ENCODE measurements at places on chromosomes 7 and 10.

DNA sequence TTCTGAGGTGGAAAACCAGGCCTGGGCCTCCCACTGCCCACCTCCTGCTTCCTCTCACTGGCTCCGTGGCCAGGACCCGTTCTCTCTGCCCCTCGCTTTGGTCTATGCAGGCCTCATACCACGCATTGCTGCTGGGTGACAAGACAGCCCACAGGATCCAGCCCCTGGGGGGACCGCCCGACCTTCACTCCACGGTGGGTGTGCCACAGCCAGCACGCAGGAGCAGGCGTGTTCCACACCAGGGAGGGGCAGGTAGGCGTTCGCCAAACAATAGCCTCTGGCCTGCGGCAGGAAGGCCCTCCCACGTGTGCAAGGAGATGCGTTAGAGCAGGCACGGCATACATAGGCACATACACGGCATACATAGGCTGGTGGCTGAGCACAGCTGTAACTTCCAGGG, 233.4 kb downstream of the WDR37 start:
- no peak for DNase-seq

DNA sequence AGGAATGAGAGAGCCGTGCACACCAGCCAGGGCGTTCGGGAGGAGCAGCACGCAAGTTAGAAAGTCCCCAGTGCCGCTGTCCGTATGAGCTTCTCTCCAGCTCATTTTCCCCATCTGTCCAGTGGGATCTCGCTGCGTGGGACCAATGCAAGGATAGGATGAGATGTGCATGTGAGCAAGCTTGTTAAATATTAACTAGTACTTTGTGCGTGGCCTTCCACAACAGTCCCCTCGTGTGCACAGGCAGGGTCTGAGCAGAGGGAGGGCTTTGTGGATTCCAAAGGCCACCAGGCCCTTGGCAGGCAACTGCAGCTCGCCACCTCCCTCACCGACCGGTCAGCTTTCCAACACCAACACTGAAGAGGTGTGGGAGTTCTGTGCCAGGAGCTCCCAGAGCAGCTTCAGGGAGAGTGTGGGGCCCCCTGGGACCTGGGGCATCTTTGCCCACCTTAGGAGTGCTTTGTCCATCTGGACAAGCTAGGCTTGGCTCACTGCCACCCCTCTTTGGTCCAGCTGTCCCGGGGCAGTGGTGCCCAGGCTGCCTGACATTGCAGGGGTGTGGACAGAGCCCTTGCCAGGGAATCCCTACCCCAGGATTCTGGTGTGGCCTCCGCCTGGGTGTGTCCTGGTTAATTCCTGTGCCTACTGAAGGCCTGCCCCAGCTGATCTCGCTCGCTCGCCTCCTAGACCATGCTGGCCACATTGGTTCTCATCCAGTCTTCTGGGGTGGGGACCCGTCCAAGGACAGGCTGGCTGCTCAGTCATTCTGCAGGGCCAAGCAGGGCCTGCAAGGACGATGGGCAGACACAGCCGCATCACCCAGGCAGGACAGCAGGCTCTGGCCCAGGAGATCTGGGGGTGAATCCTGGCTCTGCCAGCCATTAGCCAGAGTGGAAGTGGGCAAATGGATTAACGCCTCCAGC, 5.3 kb downstream of the FAM20C start:
- DNase-seq, result peak; percentile 43

GRCh38 chr10:33120700-33121099, 162.7 kb upstream of the ITGB1 start:
- no peak for DNase-seq

DNA sequence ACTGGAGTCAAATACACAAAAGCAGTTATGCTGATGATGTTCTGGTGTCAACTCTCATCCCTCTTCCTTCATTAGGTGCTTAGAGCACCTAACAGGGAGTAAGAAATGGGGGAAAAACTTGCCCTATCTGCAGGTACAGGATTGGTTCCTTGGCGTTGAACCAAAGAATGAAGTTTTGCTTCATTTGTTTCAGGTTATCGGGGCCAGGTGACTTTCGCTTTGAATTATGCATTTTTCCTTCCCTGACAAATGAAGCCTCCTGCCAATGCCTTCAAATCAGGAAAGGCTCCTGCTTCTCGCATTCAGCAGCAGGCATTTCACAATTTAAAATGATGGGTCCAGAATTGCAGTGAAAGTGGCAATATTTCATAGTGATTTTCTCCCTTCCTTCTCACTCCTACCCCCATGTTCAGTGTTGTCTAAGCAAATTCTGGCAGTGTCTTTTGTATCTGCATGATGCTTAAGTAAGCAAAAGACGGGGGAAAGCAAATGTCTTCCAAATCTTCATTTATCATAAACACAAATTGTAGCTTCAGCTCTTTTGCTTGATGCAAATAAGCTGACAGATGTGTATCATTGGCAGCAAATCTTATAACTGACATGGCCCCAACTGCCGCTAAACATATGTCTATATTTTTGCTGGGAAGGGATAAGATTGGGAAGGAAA, 29.4 kb downstream of the DNAJB9 start:
- DNase-seq, result no peak

DNA sequence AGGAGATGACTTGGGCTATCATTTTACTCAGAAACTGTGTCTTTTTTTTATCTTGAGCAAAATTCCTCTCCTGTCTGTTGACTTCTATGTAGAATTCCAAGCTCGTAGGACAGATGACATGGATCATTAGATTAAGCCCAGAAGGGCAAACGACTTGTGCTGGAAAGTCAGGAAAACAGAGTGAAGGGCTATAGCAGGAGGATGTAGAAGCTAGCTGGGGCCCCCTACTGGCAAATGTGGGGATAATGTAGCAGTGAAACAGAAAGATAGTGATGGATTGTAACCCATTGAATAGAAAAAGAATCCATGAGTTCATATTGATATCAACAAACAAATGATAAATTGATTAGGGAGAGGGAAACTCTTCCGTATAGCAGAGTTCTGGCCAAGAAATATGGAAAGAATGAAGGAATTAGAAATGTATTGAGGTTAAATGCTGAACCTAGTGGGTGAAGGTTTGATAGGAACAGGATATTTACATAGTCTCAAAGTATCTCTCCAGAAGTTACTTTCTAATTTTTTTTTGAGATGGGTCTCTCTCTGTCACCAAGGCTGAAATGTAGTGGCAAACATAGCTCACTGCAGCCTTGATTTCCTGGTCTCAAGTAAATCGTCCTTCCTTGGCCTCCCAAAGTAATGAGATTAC, 103.6 kb downstream of the LYZL1 start:
- peak; percentile 27 for DNase-seq

- DNase-seq, result no peak
Measured at GRCh38 chr7:142457146-142457703, 199.4 kb upstream of the PRSS58 start.

GRCh38 chr10:75400771-75401568, 594 bp downstream of the ZNF503 start:
- DNase-seq, result peak; percentile 82

DNA sequence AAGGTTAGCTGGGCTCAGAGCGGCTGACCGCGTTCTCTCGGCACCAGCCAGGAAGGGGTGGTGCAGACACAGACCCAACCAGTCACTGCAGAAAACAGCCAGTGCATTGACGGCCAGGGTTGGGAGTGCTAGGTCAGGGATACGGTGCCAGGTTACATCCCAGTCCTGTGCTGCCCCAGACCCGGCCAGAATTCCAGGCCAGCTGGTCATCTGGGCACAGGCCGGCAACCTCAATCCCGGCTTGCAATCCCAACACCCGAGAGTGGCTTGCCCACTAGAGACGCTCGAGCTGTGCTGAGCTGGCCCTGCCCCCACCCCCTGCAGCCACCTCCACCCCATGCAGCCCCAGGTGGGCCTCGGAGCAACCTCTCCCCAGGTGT, 3.8 kb downstream of the PRAP1 start:
- DNase-seq, result no peak

DNA sequence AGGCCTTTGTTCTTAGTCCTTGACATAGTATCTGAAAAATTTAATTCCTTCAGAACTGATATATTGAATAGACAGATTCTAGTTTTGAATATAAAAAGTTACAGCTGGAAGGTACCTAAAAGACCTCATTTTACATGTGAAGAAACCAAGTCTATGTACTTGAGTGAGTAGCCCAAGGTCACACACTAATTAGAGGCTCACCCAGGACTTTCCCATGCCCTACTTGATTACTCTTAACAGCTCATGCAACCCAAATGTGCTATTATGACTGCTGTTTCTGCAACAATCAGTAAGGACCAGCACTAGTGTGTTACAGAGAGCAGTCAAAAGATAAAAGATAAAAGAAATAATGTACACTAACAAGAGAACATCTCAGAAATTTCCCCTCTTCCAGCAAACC, 40.7 kb upstream of the BET1 start:
- DNase-seq, result no peak

- DNase-seq, result no peak
Measured at GRCh38 chr10:117718986-117719920, 176.7 kb downstream of the EMX2 start.

DNA sequence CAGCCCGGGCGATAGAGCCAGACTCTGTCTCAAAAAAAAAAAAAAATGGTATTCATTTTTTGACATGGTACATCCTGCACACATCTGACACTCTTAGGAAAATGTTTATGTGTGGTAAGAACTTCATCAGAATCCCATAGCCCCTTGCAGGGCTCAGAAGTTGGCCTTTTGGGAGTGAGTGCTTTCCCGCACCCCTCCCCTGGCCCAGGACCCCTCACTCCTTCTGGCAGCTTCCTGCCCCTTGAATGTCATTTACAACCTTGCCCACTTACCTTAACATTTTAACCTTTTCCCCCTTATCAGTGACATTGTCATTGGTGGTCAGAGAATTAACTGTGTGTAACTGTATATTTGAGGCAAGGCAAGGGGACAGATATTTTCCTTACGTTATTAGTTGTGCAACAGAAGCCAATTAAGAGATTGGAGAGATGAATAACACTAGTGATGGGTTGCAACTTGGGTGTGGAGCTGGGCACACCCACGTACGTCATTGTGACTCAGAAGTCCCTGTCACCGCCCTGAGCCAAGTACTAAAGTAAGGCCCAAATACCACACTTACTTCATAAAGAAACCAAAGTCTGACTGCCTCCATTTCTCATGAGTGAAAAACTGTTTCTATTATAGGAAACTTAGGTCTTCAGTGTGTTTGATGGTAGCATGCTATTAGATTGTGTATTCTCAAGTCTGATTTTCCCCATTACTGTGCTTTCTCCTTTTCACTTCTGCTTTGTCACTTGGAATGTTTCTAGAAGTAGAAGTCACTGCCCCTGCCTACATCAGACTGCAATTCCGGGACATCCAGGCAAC, 31.6 kb downstream of the OGDH start:
- DNase-seq, result peak; percentile 90

GRCh38 chr7:23001610-23002009, 12.3 kb downstream of the HYCC1 start:
- no peak for DNase-seq

- no peak for DNase-seq
Measured at GRCh38 chr7:123645516-123645915, 10.2 kb upstream of the LMOD2 start.

DNA sequence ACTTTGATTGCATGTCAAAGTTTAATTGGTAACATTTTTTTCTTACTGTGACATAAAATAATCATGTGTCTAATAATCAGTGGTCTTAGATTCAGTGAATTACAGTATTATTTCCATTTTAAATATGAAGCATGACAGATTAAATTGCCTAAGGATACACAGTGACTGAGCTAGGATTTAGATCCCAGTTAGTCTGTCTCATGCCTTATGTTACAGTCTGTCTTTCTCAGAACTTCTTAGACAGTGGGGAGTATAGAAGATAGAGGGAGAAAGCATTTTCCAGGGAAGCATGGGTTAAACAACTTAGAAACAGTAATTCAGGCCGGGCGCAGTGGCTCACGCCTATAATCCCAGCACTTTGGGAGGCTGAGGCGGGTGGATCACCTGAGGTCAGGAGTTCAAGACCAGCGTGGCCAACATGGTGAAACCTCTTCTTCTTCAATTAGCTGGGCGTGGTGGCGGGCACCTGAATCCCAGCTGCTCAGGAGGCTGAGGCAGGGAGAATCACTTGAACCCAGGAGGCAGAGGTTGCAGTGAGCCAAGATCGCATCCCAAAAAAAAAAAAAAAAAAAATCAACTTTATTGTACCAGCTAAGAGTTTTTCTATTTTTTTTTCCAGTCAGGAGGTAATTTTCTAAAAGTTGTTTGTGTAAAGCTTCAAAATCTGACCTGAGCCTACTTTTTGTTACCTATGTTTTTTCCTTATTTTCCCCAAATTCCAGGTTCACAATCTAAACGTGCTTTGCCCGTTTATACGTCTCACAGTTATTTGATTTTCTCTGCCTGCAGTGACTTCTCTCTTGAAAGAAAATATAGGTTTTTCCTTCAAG, 3.3 kb downstream of the CASD1 start:
- no peak for DNase-seq

GRCh38 chr10:3442451-3442990, 269.9 kb upstream of the PITRM1 start:
- DNase-seq, result no peak

GRCh38 chr10:7945034-7945433, 109.5 kb upstream of the GATA3 start:
- no peak for DNase-seq

GRCh38 chr10:95500097-95500496, 61.1 kb downstream of the SORBS1 start:
- DNase-seq, result no peak

DNA sequence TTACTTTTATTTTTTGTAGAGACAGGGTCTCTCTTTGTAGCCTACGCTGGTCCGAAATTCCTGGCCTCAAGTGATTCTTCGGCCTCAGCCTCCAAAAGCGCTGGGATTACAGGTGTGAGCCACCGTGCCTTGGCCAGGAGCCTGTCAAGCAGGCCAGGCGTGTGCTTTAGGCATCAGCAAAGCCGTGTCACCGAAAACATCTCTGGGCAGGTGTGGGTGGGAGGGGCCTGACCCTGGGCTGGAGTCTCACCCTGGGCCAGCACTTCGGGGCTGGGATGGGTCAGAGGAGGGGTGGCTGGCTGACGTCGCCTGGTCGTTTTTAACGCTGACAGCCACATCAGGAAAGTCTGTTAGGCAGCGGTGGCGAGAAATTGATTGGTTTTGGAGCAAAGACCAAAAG, 80.9 kb downstream of the UNCX start:
- no peak for DNase-seq

DNA sequence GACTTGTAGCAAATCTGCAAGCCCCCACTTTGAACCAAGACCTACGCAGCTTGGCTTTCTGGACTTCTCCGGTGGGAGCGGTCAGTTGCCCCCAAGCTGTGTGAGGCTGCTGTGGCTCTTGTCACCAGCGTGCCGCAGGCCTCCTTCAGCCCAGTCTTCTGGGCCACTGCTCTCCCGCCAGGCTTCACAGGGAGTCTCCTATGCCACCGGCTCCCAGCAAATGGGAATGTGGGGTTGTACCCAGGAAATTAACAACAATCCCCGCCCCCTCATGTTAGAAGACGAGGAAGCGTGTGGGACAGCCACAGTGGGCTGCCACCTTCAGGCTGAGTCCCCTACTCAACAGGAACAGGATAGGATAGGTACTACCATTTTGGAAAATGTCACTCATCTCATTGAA, 4.2 kb downstream of the WDR86 start:
- no peak for DNase-seq

- DNase-seq, result no peak
Measured at GRCh38 chr7:138512092-138512858, 52.2 kb downstream of the TRIM24 start.

DNA sequence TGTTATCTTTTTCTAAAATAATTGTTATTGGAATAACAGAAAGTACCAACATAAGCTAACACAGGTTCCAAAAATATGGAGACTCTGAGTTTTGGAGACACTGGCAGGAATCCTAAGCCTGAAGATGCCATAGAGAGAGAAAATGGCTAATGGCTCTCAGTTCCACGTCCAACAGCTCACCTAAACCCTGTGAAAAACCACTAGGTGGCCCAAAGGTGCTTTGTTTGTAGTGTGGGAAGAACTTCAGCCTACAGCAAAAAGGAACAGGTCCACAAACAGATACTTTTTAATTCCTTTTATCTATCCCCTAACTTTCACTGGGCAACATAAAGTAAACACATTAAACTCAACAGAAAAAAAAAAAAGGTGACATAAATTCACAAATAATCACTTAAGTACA, 272.3 kb downstream of the SEMA3D start:
- no peak for DNase-seq
